LHCN-M2 (cell line): ENCODE measurements at places on chromosomes 2 and 18.
A peak's percentile ranks its signal among the peaks of the same experiment; 100 is the strongest.

DNA sequence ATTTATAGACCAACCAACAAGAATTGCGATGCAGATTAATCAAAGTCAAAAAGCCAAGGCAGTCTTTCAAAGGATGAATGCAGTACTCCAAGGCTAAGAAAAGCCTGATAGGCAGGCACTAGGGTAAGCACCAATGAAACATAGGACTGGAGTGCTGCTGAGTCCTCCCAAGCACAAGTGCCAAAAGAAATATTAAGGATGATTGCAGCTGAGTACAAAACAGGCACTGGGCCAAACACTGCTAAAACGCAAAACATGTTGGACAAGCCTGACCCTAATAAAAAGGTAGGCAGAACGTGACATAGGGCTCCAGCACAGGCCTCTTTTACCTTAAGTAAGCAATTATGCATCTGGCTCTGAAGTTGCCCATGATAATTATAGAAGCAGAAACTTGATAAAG is 160.1 kb upstream of the LRP1B start:
- DNase-seq, result no peak

DNA sequence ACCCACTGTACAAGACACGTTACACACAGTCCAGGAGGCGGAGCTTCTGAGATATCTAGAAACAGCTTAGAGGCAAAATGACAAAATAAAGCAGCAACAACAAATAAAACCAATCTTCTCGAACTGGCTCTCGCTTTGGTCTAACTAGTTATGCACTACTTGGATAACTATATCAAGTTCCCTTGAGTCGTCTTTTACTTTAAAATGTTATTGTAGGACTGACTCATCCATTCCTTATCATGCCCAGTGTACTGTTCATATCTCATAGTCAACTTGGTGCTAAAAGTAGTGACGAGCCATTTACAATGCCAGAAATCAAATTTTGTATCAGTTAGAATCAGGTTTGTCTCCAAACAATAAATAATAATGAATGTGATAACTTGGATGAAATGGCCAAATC is 102.5 kb upstream of the SLC35G4 start:
- peak; percentile 31 for DNase-seq

GRCh38 chr2:145551686-145552085 is 1031.8 kb upstream of the ZEB2 start:
- no peak for DNase-seq

- DNase-seq, result no peak
These were observed 49.5 kb downstream of the SLC40A1 start for GRCh38 chr2:189530965-189531637.

GRCh38 chr2:222358876-222359275 is 60.1 kb upstream of the PAX3 start:
- DNase-seq, result peak; percentile 7

DNA sequence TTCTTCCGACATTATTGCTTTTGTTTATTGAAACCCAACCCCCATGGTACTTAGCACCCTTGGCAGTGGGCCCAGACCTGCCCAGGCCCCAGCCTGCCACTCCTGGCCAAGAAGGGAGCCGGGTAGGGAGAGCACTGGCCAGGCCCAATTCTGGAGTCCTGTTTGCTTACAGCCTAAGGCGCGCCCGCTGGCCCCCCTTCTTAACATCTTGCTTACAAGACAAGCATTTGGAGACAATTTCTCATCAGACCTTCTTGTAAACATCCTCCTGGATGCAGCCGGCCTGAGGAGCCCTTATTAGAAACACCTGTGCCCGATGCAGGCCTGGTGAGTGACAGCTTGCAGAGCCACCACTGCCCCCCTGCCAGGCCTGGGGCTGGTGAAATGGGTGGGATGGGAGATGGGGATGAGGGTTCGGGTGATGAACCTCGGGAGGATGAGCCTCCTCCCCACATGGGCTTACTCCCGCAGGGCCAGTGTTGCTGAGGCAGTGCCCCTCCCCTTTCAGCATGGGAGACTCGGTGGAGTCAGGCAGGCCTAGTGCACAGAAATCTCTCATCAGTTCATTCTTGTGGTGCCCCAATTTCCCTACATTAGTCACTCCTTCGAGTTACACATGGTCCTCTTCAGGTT is 217.5 kb downstream of the CYP26B1 start:
- DNase-seq, result no peak

DNA sequence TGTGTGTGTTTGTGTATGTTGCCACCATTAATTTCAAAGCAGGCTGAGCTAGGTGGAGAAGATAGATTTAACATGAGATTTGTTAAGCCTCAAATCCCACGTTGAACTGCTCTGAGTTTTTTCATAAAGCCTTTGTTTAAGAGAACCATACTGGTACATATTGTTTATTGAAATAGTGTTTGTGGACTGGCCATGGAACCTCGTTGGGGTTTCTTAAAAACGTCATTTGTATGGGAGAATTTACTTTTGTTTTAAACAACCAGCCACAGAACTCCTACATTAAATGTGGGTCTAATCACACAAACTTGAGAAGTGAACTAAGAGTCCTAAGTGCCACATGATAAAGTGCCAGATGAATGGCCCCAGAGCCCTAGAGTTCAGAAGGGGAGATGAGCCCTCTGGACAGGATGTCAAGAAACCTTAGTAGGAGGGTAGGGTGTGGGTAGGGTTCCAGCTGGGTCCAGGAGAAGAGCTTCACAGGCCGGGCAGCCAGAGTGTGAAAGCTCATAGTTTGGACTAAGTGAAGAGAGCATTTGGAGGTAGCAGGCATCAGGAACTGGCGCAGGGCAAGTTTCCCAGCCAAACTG is 120.6 kb upstream of the EML6 start:
- no peak for DNase-seq

- peak; percentile 26 for DNase-seq
These were observed 61.7 kb downstream of the KCMF1 start for GRCh38 chr2:85032621-85033020.

DNA sequence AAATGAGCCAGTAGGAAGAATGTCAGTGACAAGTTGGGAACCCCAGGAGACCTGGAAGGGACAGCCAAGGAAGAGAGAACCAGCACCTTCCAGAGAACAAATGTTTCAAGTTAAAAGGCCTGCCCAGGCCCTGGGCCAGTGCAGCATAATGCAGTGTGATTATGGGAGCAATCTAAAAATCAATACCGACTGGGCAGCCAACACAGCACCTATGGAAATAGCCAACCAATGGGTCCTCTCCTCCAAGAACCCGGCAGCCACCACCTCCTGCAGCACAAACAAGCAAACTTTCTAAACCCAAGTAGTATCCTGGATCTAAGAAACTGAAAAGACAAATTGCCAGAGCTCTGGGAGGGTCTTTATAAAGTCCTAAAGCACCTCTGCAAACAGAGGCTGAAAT is 71.7 kb downstream of the CLHC1 start:
- DNase-seq, result no peak

DNA sequence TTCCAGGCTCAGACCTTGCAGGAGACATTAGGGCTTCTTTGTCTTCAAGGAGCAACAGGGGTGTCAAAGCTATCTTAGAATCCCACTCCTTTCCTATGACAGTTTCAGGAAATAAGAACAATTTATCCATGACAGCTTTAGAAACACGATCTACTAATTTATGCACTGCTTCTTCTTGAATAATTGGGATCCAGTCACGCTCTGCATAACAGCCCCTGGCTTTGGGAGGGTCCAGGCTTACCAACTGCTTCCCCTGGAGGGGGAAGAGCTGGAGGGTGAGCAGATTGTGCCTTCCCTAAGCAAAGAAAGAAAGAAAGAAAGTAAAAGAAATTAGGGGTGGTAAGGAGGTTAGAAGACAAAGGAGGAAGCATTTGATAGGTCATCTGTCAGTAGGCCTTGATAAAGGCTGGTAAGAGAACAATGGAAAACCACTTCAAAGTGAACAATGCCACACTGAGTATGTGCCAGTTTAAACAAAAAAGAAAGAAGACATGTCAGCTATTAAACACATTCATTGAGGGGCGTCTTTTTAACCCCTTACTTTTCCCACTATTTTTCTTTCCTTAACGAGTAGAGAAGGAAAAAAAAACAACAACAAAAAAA is 327.6 kb downstream of the DCC start:
- no peak for DNase-seq

DNA sequence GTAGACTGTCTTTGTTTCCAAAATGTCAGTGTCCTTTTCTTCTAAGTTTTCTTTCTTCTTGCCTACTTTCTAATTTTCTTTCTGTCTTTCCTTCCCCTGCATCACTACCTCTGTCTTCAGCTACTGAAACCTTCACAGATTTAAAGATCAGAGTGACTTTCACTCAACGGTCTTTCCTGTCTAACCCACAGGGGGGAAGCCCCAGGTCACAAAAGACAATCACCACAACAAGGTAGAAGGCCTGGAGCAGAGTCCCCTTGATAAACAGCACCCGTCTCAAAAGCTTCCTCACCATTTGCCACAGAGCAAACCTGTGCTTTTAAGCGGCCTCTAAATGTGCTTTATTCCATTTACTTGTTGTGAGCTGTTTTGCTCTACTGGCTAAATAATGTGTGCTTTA is 665.4 kb downstream of the BCL11A start:
- no peak for DNase-seq

DNA sequence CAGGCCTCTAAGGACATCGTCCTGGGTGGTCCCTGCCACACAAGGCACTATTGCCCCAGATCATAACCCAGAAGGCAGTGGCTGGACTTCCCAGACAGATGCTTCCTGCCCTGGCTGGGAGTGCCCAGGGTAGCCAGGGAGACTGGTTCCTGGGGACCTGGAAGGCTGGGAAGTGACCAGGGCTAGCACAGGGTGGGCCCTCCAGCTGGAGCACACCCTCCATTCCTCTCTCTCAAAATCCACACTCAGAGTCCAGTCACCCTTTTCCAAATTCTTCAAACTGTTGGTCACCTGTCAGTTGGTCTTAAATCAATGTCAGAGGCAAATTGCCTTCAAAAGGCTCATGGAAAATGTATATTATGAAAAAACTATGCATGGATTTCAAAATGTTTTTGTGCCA is 11.6 kb upstream of the TUBB6 start:
- no peak for DNase-seq

DNA sequence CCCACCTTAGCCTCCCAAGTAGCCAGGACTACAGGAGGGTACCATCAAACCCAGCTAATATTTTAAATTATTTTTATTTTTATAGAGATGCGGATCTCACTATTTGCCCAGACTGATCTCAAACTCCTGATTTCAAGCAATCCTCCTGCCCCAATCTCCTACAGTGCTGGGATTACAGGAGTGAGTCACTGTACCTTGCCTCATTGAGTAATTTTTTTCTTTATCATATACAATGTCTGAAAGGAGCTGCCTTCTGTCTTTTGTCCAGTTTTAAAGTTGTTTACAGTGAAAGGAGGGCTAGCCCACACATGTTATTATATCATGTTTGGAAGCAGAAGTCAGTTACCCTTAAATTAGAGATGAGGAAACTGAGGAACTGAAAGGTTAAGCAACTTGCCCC is 32.5 kb downstream of the PRKRA start:
- DNase-seq, result no peak

- no peak for DNase-seq
These were observed 18.5 kb downstream of the GPR35 start for GRCh38 chr2:240643811-240644150.

GRCh38 chr2:228819701-228820100 is 451.4 kb downstream of the PID1 start:
- DNase-seq, result peak; percentile 8

- no peak for DNase-seq
These were observed 177.9 kb downstream of the TPGS2 start for GRCh38 chr18:36650906-36651305.

DNA sequence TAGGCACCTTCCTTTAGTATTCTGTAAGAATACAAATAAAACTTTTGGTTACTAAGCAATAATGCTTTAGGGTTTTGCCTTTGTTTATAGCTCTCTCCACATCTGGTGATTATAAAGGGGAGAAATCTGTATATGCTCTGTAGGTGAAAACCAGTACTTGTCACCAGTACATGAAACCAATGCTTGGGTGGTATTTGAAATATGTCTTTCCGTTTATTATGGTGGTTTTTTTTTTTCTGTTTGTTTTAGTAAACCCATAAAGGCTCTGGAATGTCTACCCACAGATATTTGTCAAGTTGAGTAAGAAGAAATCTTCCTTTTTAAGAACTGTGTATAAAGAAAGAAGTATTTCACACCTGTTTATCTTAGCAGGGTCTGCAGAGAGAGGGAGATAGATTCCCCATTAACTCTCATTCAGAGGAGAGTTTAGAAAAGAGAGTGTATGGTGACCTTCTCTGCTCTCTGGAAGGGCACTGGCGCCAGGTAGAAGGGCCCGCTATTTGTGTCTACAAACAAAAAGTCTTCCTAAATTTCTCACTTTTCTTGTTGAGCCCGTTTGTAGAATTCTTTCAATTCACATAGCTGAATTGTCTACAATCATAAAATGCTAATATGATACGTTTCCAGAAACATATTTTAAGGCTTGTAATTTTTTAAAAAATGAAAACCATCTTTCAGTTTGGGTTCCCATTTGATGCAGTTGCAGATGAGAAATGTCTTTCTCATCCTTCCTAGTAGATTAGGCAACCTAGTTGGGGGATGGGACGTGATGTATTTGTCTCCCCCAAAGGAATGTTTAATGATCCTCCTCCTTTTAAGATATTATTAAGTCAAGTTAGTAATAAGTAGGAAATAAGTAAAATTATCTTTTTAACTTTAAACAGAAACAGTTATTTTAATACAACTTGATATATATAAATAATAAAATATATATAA is 33.9 kb downstream of the MAP3K20 start:
- peak; percentile 79 for DNase-seq
